CD14-positive monocyte (primary cell): ENCODE measurements at places on chromosomes 5 and 9.

- peak; percentile 31 for DNase-seq
Measured at GRCh38 chr5:126508962-126509279, 85.7 kb downstream of the GRAMD2B start.

DNA sequence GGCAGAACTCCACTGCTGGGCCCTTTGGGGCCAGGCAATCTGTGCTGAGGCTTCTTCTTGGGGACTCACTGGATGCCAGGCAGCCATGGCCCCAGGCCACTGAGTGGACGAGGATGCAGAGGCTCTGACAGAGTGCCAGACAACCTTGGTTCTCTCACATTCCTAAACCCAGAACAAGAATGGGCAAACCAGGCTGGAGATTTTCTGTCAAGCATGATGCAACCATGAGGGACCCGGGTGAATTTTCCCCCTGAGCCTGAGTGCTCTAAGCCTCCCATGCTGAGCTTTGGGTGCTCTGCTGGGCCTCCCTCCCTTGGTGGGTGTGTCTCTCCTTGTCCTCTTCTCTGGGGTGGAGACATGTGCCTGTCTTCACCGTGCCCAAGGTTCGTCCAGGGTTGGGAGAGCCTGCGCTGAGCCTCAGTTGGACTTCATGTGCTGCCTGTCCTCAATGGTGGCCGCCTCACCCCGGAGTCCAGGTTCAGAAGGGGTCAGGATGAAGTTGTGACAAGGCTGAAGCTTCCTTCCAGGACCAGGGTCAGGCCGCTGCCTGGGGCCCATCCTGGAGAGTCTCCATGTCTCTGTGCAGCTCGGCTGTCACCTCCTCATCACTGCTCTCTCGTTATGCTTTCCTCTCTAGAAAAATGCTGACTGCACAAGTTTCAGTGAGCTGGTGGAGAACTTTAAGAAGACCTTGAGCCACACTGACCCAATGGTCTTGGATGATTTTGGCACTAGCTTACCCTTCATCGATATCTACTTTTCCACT lies 24.1 kb downstream of the PITX1 start:
- no peak for DNase-seq

GRCh38 chr9:85056203-85056572 lies 386.7 kb downstream of the NTRK2 start:
- no peak for DNase-seq

DNA sequence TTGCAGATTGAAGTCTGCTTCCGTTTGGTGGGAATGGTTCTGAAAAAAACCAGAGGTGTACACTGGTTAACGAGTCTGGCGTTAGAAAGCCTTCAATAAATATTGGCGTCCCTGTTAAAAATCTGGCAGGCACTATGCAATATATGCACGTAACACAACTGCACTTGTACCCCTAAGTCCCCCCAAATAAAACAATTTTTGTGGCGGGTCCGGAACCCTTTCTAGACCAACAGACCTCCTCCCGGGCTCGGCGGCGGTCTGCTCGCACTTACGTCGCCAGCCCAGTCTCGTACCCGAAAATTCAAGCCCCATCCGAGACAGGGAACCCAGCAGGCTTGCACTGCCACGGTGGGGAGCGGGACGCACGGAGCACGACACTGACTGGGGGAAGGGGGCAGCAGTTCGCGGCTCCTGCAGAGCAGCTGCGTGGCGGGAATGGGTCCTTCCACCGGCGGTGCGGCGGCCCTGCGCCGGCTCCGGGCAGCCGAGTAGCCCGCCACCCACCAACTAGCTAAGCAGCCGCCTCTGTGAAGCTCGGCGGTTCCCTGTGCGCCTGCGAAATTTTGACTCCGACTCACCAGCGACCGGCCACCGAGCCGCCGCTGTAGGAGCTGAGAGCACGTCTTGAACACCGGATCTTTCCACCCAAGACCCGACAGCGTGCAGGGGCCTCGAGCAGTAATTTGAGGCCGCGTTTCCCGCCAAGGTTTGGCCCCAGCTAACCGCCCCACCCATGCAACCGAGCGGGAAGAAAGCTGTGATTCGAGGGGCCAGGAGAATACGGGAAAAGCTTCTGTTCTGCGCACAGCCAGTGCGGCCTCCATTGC lies 3.9 kb downstream of the MCIDAS start:
- DNase-seq = no peak

DNA sequence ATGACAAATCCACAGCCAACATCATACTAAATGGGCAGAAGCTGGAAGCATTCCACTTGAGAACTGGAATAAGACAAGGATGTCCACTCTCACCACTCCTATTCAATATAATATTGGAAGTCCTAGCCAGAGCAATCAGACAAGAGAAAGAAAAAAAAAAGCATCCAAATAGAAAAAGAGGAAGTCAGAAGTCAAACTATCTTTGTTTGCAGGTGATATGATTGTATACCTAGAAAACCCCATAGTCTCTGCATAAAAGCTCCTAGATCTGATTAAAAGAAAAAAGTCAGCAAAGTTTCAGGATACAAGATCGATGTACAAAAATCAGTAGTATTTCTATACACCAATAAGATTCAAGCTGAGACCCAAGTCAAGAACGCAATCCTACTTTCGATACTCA lies 66.1 kb downstream of the OSMR start:
- DNase-seq = no peak

- no peak for DNase-seq
Measured at GRCh38 chr5:67141644-67142043, 55.0 kb downstream of the CD180 start.
